ENCODE measurements at places on chromosomes 13 and 19. TPM values are rescaled to one million over a fixed set of nuclear protein-coding genes. Genes with fewer than 3 reads are reported as not detected.

- H3K27me3 ChIP-seq = peaks cover 7% of the 10 kb centered on the region
- H3K27ac ChIP-seq = no peak overlapping the region
- DNase-seq = peak; percentile 92
These were observed 3.6 kb upstream of the GNG8 start for GRCh38 chr19:46639358-46640182.

GRCh38 chr19:48396016-48396823 is 2.8 kb downstream of the GRIN2D start:
- DNase-seq = peak; percentile 64
- H3K4me3 ChIP-seq = no peak overlapping the region
- peaks cover 5% of the 10 kb centered on the region for H3K4me1 ChIP-seq
- H3K36me3 ChIP-seq = no peaks in the 10 kb centered on the region

DNA sequence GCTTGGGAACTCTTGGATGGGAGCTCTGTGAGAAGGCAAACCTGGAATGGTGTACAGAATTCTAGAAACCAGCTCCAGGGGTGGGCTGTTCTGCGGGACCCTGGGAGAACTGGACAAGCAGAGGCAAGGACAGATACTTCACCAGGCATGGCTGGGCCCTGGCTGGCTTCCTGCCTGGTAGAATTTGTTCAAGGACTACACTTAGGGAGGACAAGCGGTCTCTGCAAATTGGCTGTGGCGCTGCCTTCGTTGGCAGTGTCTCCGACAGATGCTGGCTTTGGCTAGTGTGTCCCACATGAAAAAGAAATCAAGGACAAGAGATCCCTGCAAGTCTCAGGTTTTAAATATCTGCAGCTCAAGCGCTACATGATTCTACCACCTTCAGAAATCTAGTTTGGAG is 12.4 kb downstream of the CEBPG start:
- H3K4me1 ChIP-seq = peaks cover 3% of the 10 kb centered on the region
- peak; percentile 25 for DNase-seq

DNA sequence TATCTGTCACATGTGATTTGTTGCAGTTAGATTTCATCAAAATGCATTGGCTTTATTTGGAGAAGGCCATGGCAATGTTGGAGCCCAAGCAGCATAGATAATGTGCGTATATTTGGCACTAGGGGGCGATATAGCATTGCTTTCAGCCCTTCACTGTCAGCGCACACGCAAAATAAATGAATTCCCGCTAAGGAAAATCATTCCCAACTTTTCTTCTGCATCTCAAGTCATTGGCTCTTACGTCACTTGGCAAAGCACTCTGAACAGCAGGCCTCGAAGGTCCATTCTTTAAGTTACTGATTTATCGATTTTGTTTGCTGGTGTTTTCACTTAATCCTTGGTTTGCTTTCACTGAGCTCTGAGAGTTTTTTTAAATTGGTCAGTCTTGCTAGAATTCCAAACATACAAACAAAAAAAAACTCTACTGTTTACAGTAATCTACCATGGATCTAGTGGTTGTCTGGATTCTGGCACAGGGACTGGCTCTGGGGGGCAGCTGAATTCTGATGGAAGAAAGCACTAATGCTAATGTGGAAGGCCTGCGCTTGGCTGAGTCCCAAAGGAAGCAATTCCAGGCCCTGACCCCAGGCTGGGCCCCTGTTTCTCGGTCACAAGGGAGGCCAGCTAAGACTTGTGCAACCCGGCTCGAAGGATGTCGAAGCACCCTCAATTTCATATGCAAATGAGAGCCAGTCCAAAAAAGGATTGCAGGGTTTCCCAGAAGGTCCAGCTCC is 97.7 kb upstream of the IPO5 start:
- H3K27me3 ChIP-seq = no peaks in the 10 kb centered on the region
- H3K36me3 ChIP-seq = no peaks in the 10 kb centered on the region
- H3K4me1 ChIP-seq = peaks cover 21% of the 10 kb centered on the region
- DNase-seq = peak; percentile 73
- peak overlapping the region; percentile 74 for H3K27ac ChIP-seq

GRCh38 chr19:2148482-2149135 is 2.8 kb downstream of the AP3D1 start:
- peak; percentile 62 for DNase-seq
- H3K27me3 ChIP-seq = no peaks in the 10 kb centered on the region
- no peak overlapping the region for H3K27ac ChIP-seq
- peaks cover 21% of the 10 kb centered on the region for H3K36me3 ChIP-seq
- no peak overlapping the region for H3K4me3 ChIP-seq
- peaks cover 18% of the 10 kb centered on the region for H3K4me1 ChIP-seq

DNA sequence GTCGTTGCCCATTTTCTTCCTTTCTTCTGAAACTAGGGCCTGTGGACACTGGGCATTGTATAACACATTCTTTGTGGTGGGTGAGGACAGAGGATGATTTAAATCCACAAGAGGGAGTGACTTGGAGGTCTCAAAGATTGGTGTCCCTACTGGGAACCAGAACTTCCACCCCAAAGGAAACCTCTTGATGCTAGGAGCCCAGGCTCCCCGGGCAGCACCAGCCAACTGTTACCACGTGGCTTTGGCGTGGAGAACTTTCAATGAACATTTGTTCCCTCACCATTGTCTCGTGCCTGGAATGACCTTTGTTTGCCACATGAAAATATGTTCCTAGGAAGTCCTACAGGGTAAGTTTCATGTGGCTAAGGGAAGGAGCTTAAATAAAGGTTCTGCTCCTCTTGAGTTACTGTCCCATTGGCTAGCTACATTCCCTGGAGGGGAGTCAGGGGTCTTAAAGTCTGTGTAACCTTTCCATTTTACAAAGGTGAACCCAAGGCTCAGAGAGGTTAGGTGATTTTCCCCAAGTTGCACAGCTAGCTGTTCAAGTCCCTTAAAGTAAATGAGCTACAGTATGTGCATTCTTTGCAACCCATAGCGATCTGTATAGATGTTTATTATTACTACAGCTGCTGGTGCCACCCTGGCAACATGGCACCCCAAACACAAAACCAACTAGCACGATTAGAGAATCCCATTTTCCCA is 5.0 kb upstream of the CDX2 start:
- peaks cover 97% of the 10 kb centered on the region for H3K27me3 ChIP-seq
- no peak overlapping the region for H3K27ac ChIP-seq
- no peaks in the 10 kb centered on the region for H3K36me3 ChIP-seq
- H3K4me1 ChIP-seq = no peaks in the 10 kb centered on the region

DNA sequence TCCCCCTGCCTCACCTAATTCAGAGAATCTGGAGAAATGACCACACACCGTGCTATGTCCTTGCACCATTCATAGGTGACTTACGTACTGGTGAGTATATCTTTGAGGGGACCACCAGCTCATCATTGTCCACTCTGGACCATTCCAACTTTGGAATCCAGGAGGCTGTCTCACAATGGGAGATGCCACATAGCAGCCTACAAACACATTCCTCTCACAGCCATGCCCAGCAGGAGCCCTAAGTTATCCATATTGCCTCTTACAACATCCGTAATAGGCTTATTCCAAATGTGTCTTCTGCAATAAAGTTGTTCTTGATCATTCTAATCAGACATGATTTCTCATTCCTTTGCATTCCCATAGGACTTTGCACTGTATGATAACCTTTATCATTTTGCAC is 436.7 kb downstream of the EFNB2 start:
- no peak for DNase-seq
- H3K4me1 ChIP-seq = peaks cover 9% of the 10 kb centered on the region
- H3K27ac ChIP-seq = no peak overlapping the region

DNA sequence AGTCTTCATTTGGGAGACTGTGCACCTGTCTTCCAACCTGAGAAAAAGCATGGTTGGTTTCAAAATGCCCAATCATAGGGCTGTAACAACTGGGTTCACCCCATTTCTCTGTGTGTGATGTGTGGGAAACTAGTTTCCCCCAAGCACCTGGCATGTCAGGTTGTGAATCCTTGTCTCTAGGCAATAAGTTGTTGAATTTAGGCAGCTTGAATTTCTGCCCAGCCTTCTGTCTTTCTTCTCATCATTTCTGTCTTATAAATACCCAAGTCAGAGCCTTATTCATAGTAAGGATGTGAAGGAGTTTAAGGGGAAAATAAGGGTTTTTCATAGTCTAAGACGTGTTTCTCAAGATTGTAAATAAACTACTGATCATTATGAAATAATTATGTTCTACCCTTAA is 170.7 kb upstream of the RNF113B start:
- H3K4me1 ChIP-seq = no peaks in the 10 kb centered on the region
- H3K27ac ChIP-seq = no peak overlapping the region
- H3K36me3 ChIP-seq = no peaks in the 10 kb centered on the region
- no peak for DNase-seq
- no peak overlapping the region for H3K4me3 ChIP-seq

GRCh38 chr13:113992276-113993005 is 18.6 kb upstream of the C13orf46 start:
- H3K27me3 ChIP-seq = no peaks in the 10 kb centered on the region
- H3K4me3 ChIP-seq = no peak overlapping the region
- peaks cover 64% of the 10 kb centered on the region for H3K36me3 ChIP-seq
- H3K27ac ChIP-seq = no peak overlapping the region
- H3K4me1 ChIP-seq = no peaks in the 10 kb centered on the region
- DNase-seq = no peak

GRCh38 chr19:8462571-8462970 is 17.8 kb downstream of the HNRNPM start:
- H3K27me3 ChIP-seq = no peaks in the 10 kb centered on the region
- no peak for DNase-seq
- peaks cover 51% of the 10 kb centered on the region for H3K36me3 ChIP-seq

- peak overlapping the region; percentile 64 for H3K4me3 ChIP-seq
- H3K36me3 ChIP-seq = peaks cover 8% of the 10 kb centered on the region
- peaks cover 6% of the 10 kb centered on the region for H3K27me3 ChIP-seq
- DNase-seq = peak; percentile 96
- H3K27ac ChIP-seq = no peak overlapping the region
These were observed 2.8 kb upstream of the LENG1 start for GRCh38 chr19:54162241-54162805.

GRCh38 chr13:30352121-30352520 is 44.8 kb upstream of the KATNAL1 start:
- H3K27me3 ChIP-seq = no peaks in the 10 kb centered on the region
- no peak overlapping the region for H3K27ac ChIP-seq
- H3K4me1 ChIP-seq = no peaks in the 10 kb centered on the region
- DNase-seq = no peak
- no peak overlapping the region for H3K4me3 ChIP-seq

GRCh38 chr19:53826876-53827275 is 2.8 kb upstream of the NLRP12 start:
- H3K27me3 ChIP-seq = peaks cover 9% of the 10 kb centered on the region
- no peaks in the 10 kb centered on the region for H3K36me3 ChIP-seq
- no peak overlapping the region for H3K27ac ChIP-seq
- DNase-seq = no peak
- no peak overlapping the region for H3K4me3 ChIP-seq

DNA sequence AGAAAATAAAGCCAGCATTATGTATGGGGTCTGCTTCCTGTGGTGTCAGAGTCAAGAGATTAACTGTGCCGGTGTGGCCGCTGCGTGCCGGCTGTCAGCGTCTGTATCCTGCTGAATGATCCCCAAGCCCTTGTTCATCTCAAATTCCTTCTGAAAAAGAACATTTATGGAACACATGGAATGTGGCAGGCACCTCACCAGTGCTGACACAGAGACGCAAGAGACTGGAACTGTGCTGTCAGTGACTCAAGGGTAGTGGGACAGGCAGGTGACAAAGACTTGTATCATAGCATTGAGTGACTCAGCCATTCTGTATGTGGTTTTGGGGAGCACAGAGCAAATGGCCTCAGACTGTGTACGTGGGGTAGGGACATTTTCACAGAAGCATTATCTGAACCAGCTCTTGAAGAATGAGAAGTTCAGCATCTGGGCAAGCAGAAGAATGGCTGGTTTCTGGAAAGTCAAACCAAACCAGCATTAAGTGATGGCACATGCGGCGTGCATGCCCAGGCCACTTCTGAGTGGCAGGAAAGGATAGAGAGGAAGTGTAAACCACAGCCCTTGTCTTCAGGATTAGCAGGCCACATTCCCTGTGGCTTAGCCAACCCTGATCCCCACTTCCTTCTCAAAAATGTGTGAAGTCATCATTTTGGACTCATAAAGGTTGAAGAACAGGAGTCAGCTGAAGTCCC is 54.0 kb upstream of the IRS2 start:
- no peaks in the 10 kb centered on the region for H3K36me3 ChIP-seq
- no peak overlapping the region for H3K4me3 ChIP-seq
- no peak overlapping the region for H3K27ac ChIP-seq
- no peak for DNase-seq
- peaks cover 17% of the 10 kb centered on the region for H3K4me1 ChIP-seq

DNA sequence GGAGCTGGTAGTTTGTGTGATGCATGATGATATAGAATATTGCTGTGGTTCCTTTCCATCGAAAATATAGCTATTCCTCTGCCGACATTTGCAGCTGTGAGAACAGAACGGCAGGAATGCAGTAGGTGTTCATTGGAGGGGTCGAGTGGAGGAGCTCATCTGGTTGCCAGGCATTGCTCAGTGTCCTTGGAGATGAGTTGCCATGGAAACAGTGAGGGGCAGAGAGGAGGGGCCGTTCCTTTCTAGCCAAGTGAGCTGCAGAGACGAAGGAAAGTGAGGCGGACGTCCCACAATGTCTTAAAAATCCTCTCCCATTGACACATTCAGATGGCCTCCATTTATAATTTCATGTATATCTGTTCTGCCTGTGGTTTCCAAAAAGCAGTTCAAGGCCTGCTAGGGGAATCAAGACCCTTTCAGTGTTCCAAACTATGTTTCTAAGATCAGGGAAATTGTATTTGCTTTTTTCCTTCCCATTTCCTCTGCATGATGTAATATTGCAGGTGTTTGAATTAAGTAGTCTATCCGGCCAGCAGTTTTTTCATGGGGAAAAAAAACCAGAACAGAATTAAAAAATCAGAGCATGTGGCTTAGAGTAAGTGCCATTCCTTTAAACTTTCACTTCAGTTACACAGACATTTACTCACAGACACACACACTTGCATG is 41.2 kb upstream of the ZNF835 start:
- H3K4me3 ChIP-seq = no peak overlapping the region
- H3K27ac ChIP-seq = no peak overlapping the region
- H3K36me3 ChIP-seq = no peaks in the 10 kb centered on the region
- no peak for DNase-seq
- no peaks in the 10 kb centered on the region for H3K27me3 ChIP-seq
- H3K4me1 ChIP-seq = no peaks in the 10 kb centered on the region

Gene ZNF470
- total RNA-seq = 4.7 TPM

Gene TSSK6
- total RNA-seq = 4.3 TPM

Gene LRRC25
- 0.88 TPM for total RNA-seq

Gene RNF113B
- not detected for total RNA-seq

Gene KLK8
- not detected for total RNA-seq

Gene CYP4F3
- not detected for total RNA-seq

Gene PCSK4
- 1.4 TPM for total RNA-seq

Gene GPR12
- total RNA-seq = not detected

Gene CARS2
- 161 TPM for total RNA-seq

Gene GARIN5B
- not detected for total RNA-seq

Gene CCDC70
- total RNA-seq = not detected

Gene OXGR1
- total RNA-seq = not detected

Gene TYROBP
- total RNA-seq = not detected
